ENCODE measurements at places on chromosomes 12 and 14.

DNA sequence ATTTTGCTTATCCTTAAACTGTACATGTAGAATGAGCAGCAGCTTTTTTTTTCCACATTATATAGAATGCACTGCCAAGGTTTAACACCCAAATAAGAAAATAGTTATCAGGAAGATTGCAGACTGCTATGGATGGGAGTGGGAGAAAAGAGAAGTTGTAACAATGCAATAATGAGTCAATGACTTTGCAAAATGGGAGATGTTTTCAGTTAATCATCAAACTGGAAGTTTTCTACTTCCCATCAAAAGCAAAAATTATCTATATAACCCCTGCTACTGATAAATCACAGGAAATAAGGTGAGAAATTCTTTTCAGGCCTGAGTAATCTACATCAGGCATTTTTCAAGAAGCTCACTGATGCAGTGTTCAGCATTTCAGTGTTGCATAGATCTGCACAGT lies 309.1 kb downstream of the GXYLT1 start:
- DNase-seq: no peak

GRCh38 chr12:79168687-79169086 lies 304.1 kb downstream of the SYT1 start:
- DNase-seq: no peak

DNA sequence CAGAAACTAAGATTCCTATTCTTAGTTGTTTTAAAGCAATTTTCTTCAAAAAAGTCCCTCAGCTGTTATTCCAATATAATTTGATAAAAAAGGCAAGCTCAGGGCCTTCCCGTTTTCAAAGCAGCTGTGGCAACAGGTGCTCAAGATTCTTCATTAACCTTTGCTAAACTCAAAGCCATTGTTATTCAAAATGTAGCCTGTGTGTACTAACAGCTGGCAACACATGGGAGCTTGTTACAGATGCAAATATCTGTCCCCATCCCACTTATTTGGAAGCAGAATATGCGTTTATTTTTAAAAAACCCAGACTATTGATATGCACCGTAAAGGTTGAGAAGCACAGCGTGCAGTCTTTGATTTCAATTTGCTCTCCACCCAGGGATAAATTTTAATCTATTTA lies 210.4 kb upstream of the SYT10 start:
- no peak for DNase-seq

- DNase-seq: no peak
Observed at GRCh38 chr12:10960211-10960610, 21.1 kb upstream of the TAS2R14 start.

DNA sequence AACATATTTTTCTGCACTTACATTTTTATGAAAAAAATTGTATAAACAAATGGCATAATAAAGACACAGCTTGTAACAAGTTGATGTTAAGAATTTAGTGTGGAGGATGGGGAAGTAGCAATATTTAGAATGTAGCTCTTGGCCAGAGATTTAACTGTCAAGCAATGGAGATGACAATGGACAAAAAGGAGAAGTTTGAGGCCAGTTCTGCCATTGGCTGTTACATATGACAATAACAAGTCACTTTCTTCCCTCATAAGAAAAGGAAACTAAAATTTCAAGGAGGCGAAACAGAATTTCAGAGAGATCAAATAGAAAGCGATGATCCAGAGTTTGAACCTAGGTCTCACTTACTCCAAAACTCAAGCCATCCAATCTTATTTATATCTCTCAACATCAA lies 122.8 kb upstream of the CCDC175 start:
- no peak for DNase-seq

- no peak for DNase-seq
Observed at GRCh38 chr12:78898416-78898815, 33.8 kb downstream of the SYT1 start.

DNA sequence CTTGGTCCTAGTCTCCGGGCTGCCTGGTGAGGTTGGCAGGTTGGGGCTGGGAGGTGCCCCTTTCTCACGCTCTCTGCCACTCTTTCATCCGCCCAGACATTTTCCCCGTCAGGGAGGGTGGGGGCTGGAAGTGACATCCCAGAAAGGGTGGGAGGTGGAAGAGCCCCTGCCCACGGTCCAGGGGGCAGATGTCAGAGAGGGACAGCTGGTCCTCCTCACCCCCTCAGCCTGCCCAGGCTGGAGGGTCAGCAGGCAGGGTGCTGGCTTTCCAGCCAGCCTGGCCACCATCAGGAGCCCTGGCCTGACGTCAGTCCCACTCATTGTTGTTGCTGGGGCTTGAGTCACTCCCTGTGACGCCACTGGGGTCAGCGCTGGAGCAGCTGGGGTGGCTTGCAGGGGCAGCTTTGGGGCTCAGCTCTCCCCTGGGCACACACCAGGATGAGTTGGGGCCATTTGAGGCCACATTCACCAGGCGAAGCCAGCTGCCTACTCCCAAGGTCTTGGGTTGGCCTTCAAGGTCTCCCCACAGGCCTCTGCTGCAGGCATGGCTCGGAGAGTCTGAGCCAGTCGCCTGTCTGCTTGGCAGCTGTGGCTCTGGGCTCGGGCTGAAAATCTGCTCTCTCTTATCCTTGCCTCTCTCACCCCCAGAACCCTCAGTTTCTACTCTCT lies 5.7 kb upstream of the ATG101 start:
- DNase-seq: no peak

DNA sequence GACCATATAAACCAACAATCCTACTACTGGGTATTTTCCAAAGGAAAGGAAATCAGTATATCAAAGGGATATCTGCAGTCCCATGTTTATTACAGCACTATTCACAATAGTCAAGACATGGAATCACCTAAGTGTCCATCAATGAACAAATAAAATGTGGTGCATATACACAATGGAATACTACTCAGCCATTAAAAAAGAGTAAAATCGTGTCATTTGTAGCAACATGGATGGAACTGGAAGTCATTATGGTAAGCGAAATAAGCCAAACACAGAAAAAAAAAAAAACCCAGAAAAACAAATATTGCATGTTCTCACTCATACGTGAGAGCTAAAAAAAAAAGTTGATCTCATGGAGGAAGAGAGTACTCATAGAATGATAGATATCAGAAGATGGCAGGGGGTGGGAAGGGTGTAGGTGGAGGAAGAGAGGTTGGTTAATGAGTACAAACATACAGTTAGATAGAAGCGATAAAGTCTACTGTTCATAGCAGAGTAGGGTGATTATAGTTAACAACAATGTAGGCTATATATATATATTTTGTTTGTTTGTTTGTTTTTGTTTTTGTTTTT lies 49.3 kb downstream of the BCAT1 start:
- no peak for DNase-seq

- no peak for DNase-seq
Observed at GRCh38 chr12:26247873-26248272, 52.5 kb downstream of the SSPN start.

DNA sequence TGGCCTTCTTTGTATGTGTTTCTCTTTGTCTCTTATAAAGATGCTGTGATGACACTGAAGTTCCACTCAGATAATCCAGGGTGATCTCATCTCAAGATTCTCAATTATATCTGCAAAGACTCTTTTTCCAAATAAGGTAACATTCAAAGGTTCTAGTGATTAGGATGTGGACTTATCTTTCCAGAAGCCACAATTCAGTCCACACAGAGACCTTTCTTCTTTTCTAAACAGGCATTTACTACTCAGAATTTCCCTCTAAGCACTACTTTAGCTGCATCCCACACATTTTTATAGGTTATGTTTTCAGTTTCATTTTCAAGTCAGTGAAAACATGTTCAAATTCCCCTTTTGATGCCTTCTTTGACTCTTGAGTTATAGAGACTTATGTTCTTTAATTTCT lies 9.0 kb upstream of the NKX2-1 start:
- DNase-seq: no peak

DNA sequence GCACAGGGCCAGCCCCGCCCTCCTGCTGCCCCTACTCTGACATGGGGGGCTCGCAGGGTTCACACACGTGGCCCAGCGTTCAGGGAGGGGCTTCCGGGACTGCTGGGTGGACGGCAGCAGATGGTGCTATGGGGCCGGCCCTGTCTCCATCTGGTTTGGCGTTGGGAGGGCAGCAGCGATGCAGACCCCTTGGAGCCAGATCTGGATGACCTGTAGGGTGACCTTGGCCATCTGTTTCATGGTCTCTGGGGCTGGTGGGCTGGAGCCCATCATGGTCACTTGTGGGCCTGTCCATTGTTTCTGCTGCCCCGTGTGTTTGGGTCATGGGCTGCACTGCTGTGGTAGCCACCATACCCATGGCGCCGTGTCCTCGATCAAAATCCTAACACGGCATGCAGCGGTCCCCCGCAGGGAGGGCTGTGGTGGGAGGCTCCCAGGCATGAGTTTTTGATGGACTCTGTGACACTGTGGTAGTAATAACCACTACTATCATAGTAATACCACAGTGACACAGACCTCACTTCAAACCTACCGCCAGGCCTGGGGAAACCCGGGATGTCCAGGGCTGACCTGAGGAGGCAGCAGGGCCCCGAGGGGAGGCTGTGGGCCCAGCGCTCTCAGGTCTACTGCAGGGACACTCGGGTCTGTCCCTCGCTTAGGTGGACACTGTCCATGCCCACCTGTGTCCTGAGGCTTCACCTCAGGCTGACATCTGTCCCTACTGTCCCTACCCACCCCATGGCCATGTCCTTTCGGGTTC lies 359.4 kb downstream of the TMEM121 start:
- no peak for DNase-seq

DNA sequence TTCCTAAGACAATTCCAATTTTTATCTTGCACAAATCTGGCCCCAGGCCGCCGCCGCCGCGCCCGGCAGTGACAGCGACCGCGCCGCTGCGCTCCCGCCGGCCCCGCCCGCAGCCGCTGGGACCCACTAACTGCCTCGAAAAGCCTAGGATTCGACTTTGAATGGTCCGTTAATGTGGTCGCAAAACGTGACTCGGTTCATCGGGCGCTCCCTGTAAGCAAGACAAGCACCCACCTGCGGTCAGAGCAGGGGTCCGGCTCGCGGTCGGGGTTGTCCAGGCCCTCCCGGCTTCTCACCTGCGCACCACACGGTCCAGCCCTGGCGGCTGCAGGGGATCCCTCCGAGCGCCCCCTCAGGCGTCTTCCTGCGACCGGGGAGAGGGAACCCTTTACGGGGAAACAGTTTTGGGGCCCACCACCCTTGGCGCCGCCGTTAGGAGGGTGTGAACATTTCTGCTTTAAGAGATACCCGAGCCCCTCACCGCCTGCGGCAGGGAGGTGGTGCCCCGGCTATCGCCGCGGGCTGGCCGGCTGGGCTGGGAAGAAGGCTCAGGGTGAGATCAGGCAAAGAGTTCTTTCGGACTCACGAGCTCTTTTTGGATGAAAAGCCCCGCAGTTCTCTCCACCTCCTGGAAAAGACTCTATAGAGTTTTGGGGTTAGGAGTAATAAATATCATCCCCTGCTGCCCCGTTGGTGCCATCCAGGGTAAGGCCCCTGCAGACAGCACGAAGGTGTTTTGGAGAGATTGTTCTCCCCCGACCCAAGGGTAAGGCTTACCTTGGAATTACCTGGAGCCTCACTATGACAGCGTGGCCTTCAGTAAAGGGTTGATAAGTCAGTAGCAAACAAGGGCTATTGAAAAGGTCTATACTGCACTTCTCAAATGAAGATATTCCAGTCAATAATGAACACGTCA lies 13.6 kb upstream of the FOXJ2 start:
- DNase-seq: no peak

- no peak for DNase-seq
Observed at GRCh38 chr12:15863984-15864383, 18.2 kb upstream of the STRAP start.

GRCh38 chr12:119115296-119115905 lies 63.3 kb upstream of the HSPB8 start:
- DNase-seq: no peak

DNA sequence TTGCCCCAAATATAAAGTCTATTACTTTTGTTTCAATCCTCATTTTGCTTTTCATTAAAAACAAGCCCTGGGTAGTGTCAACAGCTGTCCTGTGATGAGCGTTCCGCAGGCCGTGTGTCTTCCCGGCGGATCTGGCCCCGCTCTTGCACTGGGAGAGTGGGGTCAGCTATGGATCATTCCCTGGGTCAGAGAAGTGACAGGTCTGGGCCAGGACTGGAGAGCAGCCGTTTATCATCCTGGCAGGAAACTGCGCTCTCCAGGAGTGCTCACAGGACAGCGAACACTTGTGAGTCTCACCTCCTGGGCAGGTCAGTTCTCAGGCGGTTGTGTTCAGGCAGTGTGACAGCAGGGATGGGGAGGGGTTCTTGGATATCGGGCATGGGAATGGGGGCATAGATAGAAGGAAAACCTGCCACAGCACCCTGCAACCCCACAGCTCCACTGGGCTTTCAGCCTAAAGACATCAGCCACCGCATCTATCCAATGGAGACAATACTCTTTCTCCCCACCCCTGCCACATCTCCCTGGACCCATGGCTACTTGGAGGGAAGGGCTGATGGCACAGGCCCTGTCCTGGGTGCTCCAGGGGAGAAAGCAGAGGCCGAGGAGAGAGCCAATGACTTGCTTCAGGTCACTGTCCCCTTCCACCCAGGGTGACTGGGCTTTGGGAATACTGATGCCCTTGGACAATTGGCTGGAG lies 47.8 kb upstream of the CHGA start:
- no peak for DNase-seq

DNA sequence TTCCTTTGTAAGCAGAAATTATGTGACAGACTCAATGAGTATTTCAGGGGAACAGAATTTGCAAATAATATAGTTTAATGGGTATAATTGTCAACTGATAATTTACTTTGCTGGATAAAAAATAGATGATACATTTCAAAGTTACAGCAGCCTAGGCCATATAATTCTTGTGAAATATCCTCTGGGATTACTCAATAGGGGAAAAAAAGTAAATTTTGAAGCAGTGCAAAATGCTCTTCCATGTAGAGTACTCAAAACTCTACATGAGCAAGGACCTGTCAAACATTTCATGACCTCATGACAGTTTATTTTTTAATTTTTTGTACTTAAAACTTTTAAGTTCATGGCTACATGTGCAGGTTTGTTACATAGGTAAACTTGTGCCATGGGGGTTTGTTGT lies 163.3 kb downstream of the DACT1 start:
- no peak for DNase-seq

DNA sequence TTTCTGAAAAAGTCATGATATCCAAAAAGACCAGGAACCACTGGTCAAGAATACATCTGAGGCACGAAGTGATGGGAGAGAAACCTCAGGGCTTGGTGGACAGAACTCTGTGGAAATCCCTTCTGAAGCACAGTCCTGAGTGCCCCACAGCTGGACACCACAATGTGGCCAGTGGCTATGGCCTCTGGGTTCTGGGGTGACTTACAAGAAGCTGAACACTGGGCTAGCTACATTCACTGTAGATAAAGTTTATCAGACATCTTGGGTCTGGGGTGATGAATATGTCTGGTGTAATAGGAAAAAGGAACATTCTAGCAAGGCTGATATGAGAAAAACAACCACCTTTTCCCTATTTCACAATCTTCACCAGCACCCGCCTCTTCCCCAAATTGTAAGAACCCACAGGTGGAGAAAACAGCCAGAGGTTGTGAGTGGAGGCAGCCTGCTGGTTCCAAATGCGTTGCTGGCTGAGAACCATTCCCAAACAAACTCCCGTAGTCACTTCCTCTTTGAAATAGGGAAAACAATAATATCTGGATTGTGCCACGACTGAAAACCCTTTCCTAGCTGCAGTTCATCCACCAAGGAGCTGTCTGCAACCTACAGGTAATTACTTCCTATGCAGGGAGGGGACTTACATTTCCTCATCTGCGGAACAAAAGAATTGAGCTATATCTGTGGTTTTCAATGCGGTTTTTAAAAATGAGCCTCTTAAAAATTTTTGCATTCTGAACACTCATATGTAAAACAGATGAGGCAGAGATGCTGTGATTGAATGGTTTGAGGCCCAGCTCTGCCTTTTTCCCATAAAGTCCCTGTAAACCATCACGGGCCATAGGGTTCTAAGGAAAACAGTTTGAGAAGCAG lies 193.6 kb downstream of the SLC41A2 start:
- DNase-seq: no peak

All from stimulated activated CD4-positive, alpha-beta T cell treated with anti-CD3 and anti-CD28 coated beads, TNF-alpha, amount 100 ng/mL, for 1 hour (primary cell).